ENCODE measurements at places on chromosomes 11 and 22. TPM values are rescaled to one million over a fixed set of nuclear protein-coding genes. Genes with fewer than 3 reads are reported as not detected.

DNA sequence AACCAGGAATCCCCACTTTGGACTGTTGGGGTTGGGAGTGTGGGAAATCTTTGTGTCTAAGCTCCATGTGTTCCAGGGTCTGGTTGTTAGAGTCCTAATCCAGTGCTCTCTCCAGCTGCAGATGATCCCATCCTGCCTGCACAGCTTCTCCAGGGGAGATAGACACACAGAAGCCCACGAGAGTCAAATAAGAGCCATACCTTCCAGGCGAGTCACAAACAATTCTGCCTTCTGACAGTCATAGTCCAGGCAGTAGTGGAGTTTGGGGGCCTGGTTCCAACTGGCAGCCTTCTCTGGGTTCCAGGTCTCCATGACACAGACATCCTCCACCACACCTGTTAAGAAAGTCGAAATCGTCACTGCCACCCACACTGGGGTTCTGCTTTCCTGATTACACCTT, 32.1 kb downstream of the SYT13 start:
- no peak for DNase-seq

GRCh38 chr11:14253840-14254239, 105.1 kb downstream of the RRAS2 start:
- no peak for DNase-seq

GRCh38 chr22:35470903-35471321, 69.7 kb upstream of the RASD2 start:
- no peak for DNase-seq

The PRDM11 gene
- 5.7 TPM for total RNA-seq

Data from foreskin keratinocyte (primary cell).